ENCODE measurements at places on chromosomes 4 and X.

DNA sequence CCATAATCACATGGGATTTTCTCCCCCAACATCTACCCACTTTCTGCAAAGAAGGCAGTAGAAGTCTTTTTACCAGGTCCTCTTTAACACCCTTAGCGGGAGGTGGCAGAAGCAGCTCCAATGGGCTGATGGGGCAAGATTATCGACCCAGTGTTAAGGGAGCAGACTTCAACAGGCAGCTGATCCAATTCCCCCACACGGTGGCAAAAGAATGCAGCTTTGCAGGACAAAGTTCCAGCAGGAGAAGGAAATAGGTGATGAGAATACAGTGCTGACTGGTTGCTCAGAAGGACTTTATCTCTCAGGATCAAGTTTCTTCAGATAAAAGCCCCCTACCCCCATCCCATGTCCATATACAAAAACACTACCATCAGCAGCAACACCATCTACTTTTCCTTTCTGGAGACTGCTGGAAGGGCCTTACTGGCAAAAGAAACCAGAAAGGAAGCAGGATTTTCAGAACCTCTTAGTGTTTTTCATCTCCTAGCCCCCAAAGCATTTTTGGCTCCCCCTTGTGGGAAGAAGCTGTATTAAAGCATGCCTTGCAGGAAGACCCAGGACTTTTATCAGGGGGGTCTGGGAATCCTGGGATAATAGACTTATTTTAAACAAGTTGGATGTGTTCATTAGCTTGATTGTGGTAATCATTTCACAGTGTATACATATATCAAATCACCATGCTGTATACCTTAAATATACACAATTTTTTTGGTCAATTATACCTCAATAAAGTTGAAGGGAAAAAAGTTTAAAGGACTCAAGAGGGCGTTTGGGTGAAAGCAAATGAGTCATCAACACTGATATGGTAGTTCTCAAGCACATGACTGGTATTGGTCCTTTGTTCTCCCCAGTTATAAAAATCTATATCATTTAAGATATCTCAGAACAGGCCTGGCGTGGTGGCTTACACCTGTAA, 146.4 kb downstream of the GPC3 start:
- DNase-seq = no peak

GRCh38 chr4:175824076-175824475, 12.0 kb upstream of the GPM6A start:
- DNase-seq = no peak

- DNase-seq = no peak
Observed at GRCh38 chr4:101009471-101009870, 337.9 kb downstream of the PPP3CA start.

DNA sequence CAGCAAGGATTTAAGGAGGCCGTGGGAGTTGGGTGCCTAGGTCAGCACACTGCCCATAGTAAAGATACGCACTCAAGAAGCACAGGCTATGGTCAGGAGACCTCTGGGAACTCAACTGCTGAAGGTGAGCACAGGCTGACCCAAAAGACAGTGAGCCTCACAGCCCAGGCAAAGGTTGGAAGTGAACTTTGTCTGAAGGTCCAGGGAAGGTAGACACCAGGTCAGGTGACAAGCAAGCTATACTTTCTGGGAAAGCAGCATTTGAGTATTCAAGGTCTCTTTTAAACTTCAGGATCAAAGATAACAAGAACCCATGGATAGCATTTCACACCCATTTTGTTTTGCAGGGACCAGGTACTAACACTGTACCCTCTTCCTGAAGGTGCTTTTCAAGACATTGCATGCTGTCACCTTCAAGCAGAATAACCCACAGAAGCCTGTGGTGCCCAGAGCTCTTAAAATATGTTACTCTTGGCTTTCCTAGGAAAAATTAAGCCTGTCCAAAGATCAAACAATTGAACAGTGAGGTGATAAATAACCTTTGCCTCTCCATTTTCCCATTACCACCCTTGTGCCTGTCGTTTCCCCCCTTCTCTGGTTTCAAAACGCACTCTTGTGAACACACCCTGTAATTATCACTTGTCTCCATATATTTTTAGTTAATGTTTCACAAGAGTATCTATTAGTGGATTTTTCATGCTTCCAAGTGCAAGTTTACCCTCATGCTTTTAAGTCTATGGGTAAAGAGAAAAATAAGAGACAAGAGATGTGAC, 3.4 kb upstream of the S100G start:
- no peak for DNase-seq

DNA sequence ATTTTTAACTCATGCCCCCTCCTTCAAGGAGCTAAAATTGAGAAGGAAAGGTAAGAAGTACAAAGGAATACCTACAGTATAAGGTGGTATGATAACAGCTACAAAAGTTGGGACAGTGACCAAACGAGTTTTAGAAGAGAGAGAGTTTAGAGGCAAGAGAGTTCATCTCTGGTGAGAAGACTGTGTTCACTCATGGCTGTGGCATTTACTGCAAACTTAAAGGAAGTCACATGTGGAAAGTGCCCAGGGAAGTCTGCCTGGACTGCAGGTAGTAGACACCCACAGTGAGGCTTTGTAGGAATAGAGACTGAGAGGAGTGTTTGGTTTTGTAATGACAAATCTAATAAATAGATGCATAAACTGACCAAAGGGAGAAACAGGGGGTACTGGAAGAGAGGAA, 493.5 kb downstream of the IL15 start:
- DNase-seq = no peak

DNA sequence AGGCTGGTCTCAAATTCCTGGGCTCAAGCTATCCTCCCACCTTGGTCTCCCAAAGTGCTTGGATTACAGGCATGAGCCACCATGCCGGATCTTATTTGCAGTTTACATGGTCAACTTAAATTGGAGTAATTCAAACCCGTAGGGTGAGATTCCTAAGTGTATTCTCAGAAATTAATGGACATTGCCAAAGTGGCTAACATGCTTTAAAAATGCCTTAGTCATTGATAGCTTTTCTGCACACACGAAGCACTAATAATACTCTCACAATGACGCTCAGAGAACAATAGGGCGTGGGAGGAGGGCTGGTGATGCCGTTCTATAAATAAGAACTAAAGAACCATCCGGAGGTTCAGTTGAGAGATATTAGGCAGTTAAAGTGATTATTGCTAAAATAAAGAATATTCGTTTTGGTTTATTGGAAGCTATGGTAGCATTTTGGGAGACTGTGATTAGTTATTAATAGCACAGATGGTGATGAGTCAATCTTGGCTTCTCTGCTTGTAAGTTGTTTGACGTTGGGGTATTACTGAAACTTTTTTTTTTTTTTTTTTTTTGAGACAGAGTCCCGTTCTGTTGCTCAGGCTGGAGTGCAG, 79.1 kb downstream of the TRAPPC11 start:
- no peak for DNase-seq

- DNase-seq = no peak
Observed at GRCh38 chrX:17046478-17047097, 100.1 kb downstream of the REPS2 start.

- no peak for DNase-seq
Observed at GRCh38 chr4:176090115-176090514, 24.5 kb downstream of the WDR17 start.

GRCh38 chr4:101669138-101669831, 121.2 kb upstream of the BANK1 start:
- DNase-seq = no peak

DNA sequence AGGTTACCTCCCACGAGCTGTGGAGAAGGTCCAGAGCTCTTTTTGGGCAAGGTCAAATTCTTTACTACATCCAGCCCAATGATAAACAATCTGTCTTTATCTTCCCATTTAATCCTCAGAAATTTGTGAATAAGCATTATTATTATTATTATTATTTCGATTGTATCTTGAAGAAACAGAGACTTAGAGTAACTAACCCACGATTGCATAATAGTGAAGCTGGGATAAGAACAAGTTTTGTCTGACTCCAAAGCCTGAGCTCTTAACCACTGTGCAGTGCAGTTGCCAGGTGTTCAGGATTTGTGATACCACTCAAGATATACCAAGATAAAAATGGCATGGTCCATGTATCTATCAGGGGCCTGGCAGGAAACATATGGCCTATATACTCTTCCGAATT, 166.5 kb upstream of the LDB2 start:
- no peak for DNase-seq

DNA sequence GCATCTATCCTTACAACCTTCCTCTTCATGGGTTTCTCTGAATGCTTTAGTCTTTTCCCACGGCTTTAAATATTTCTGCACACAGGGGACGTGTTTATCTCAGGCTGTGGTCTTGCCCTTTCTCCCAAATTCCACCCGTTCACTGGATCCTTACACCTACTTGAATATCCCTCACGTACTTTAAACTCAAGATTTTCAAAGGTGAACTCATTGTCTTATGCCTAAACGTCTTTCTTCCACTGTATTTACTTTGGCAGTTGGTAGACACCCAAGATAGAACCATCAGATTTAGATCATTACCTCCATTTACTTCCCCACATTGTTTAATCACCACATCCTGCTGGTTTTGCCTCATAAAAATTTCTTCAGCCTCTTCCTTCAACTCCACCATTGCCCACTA, 269.2 kb downstream of the CBLL2 start:
- DNase-seq = no peak

- DNase-seq = no peak
Observed at GRCh38 chr4:184934184-184934583, 84.1 kb upstream of the HELT start.

GRCh38 chr4:38668203-38668971, 4.4 kb downstream of the KLF3 start:
- DNase-seq = no peak

GRCh38 chrX:30586516-30586915, 8.9 kb upstream of the TASL start:
- DNase-seq = no peak

- DNase-seq = no peak
Observed at GRCh38 chr4:78496021-78496643, 55.4 kb upstream of the ANXA3 start.

Data from activated CD4-positive, CD25-positive, alpha-beta regulatory T cell (primary cell).